ENCODE measurements at places on chromosomes 6 and 20.

- H3K27me3 ChIP-seq, result no peaks in the 10 kb centered on the region
- no peak for DNase-seq
- H3K36me3 ChIP-seq, result peaks cover 11% of the 10 kb centered on the region
- no peak overlapping the region for H3K27ac ChIP-seq
- H3K4me3 ChIP-seq, result no peak overlapping the region
- H3K4me1 ChIP-seq, result no peaks in the 10 kb centered on the region
These were observed 151.2 kb upstream of the THBS2 start for GRCh38 chr6:169404828-169405227.

GRCh38 chr20:17796091-17796563, 96.4 kb downstream of the BANF2 start:
- no peak for DNase-seq
- no peaks in the 10 kb centered on the region for H3K36me3 ChIP-seq
- peaks cover 6% of the 10 kb centered on the region for H3K27me3 ChIP-seq
- peaks cover 4% of the 10 kb centered on the region for H3K4me1 ChIP-seq

DNA sequence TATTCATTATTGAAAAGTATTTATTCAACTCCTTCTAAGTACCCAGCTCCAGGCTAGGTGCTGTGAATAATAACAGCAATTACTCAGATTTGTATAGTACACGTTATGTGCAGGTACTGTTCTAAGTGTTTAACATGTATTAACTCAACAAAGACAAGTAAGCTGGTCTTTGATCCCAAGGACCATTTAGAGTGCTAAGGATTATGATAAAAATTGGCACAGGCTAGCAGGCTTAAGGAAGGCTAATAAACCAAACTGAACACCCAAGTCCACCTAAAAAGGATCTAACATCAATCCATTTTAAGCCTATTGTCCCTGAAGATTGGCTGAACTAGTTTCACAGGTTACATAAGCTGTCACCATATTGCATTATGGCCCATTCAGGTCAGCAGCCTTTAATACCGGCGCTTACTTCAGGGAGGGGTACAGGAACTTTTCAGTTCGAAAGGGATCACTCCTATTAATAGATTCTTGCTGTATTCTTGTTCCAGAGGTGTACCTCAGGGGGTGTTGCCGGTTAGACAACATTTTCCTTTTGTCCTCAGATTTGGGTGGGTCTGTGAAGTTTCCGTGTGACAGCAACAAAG, 99.0 kb upstream of the GMDS start:
- no peaks in the 10 kb centered on the region for H3K4me1 ChIP-seq
- DNase-seq, result no peak
- H3K36me3 ChIP-seq, result peaks cover under 1% of the 10 kb centered on the region
- no peak overlapping the region for H3K4me3 ChIP-seq
- H3K27me3 ChIP-seq, result peaks cover under 1% of the 10 kb centered on the region

DNA sequence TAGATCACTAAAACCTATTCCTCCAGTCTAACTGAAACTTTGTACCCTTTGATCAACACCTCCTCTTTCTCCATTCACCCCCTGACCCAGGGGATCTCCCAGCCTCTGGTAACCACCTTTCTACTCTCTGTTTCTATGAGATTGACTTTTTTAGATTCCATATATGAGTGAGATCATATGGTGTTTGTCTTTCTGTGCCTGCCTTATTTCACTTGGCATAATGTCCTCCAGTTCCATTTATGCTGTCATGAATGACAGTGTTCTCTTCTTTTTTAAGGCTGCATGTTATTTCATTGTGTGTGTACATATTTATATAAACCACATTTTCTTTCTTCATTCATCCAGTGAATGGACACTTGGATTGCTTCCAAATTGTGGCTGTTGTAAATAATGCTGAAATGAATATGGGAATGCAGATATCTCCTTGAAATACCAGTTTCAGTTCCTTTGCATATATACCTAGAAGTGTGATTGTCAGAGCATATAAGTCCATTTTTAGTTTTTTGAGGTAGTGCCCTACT, 57.7 kb downstream of the DHX35 start:
- H3K27me3 ChIP-seq, result no peaks in the 10 kb centered on the region
- H3K36me3 ChIP-seq, result peaks cover 77% of the 10 kb centered on the region
- peak overlapping the region; percentile 2 for H3K27ac ChIP-seq
- no peak for DNase-seq
- H3K4me1 ChIP-seq, result no peaks in the 10 kb centered on the region
- no peak overlapping the region for H3K4me3 ChIP-seq

DNA sequence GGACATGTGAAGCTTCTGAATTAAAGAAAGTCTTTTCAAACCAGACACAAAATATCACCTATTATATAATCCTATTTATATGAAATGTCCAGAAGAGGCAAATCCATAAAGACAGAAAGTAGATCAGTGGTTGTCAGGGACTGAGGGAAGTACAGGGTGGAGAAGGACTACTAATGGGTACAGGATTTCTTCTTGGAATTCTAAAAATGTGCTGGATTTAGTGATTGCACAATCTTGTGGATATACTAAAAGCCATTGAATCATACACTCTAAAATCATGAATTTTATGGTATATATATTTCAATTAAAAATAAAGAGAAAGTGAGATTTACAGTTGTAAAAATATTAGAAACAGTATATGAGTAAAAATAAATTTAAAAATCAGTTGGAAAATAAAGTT, 18.7 kb upstream of the MC3R start:
- no peak overlapping the region for H3K4me3 ChIP-seq
- DNase-seq, result no peak
- H3K27ac ChIP-seq, result no peak overlapping the region
- H3K36me3 ChIP-seq, result no peaks in the 10 kb centered on the region
- H3K27me3 ChIP-seq, result peaks cover 3% of the 10 kb centered on the region

DNA sequence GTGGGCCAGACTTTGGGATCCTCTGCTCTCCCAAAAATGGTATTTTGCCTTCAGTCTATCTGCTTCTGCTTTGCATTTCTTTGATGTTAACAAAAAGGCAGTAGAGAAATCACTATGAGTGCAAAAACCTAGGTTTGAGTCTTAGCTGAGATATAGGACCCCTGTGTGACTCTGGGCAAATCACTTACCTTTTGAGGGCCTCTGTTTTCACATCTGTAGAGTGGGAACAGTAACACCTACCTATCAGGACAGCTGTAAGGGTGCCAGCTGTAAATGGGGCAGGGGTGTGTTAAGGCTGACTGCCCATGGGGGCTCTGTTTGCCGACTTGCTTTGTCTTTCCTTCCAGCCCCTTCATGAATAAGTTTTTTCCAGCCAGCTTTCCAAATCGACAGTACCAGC, 30.4 kb downstream of the HM13 start:
- H3K4me1 ChIP-seq, result peaks cover 26% of the 10 kb centered on the region
- H3K27me3 ChIP-seq, result no peaks in the 10 kb centered on the region
- DNase-seq, result no peak
- H3K27ac ChIP-seq, result peak overlapping the region; percentile 76
- H3K36me3 ChIP-seq, result peaks cover 45% of the 10 kb centered on the region
- H3K4me3 ChIP-seq, result no peak overlapping the region

DNA sequence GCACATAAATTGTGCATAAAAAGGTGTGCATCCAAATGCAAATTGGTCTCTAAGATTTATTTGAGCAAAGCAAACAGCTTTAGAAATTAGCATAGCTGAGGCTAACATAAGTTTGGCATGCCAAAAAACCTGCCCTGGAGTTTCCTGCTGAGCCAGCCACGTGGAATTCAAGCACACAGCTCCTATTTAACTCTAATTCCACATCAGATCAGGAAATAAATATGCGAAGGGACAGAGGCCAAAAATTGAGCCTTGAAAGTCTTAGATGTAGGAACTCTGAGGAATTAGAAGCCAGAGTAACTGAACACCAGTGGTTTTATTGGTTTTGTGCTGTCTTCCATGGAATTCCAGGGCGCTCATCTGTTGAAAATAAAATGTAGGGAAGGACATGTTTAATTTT, 19.6 kb downstream of the SOBP start:
- H3K4me3 ChIP-seq, result no peak overlapping the region
- peaks cover 20% of the 10 kb centered on the region for H3K4me1 ChIP-seq
- peak overlapping the region; percentile 61 for H3K27ac ChIP-seq
- no peaks in the 10 kb centered on the region for H3K27me3 ChIP-seq
- DNase-seq, result no peak
- peaks cover 88% of the 10 kb centered on the region for H3K36me3 ChIP-seq

- H3K4me1 ChIP-seq, result no peaks in the 10 kb centered on the region
- peaks cover 73% of the 10 kb centered on the region for H3K36me3 ChIP-seq
- no peaks in the 10 kb centered on the region for H3K27me3 ChIP-seq
- H3K4me3 ChIP-seq, result no peak overlapping the region
- H3K27ac ChIP-seq, result peak overlapping the region; percentile 79
- no peak for DNase-seq
These were observed 21.3 kb downstream of the LAMA5 start for GRCh38 chr20:62345681-62346370.

DNA sequence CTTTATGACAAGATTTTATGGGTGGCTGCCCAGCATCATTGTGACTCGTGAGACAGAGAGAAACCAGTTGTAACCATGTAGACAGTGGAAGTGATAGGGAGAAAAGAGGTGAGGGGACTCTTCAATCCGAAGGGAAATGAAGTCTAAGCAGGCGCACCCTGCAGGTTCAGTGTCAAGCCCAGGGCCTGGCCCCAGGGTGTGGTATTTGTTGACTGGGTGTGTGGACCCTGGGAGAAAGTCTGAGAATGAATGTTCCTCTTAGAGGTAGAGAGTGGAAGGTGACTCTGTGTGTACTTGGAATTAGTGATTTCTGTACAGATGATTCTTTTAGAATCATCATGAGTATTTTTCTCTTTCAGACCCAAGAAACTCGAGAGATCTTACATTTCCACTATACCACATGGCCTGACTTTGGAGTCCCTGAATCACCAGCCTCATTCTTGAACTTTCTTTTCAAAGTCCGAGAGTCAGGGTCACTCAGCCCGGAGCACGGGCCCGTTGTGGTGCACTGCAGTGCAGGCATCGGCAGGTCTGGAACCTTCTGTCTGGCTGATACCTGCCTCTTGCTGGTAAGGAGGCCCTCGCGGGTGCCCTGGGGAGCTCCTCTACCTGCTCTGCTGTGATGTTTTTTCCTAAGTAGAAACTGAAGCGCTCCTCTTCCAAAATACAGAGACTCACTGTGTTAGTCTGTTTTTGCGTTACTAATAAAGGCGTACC, 68.0 kb downstream of the PTPN1 start:
- H3K36me3 ChIP-seq, result peaks cover 82% of the 10 kb centered on the region
- peaks cover 21% of the 10 kb centered on the region for H3K4me1 ChIP-seq
- H3K27ac ChIP-seq, result no peak overlapping the region
- H3K27me3 ChIP-seq, result peaks cover 3% of the 10 kb centered on the region
- no peak for DNase-seq
- no peak overlapping the region for H3K4me3 ChIP-seq

GRCh38 chr20:63226042-63226943, 9.4 kb upstream of the BIRC7 start:
- no peak for DNase-seq
- no peak overlapping the region for H3K27ac ChIP-seq
- peaks cover 37% of the 10 kb centered on the region for H3K27me3 ChIP-seq

DNA sequence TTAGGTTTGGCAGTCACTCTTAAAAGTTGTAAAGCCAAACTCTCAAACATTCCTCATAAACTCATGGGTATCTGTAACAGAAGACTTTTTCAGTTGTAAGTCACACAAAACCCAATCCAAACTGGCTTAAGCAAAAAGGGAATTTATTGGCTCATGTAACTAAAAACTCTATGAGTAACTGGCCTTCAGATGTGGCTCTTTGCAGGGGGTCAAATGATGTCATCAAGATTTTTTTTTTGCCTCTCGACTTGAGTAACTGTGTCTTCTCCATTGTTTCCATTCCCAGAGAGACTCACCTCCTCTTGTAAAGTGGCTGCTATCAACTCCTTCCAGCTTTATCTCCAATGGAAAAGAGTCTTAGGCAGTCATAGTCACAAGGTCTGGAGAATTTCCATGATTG, 645.0 kb downstream of the DHX35 start:
- no peak for DNase-seq
- H3K4me3 ChIP-seq, result no peak overlapping the region
- H3K36me3 ChIP-seq, result peaks cover 25% of the 10 kb centered on the region
- H3K27ac ChIP-seq, result no peak overlapping the region

DNA sequence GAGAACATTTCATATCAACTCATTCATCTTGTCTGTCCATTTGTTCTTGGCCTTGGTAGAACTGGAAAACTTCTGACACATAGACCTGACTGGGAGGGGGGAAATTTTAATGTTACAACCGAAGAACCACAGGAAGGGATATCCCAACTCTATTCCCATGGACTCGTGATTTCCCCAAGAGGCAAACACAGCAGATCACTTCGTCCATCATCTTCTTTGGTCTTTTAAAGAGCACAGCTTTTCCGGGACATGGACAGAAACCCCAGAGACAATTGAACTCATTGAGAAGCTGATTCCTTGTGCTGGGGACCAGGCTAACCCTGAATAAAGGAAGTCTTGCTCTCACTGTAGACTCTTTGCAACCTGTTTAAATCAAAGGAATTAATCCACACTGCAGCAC, 66.3 kb upstream of the TMEM170B start:
- no peak for DNase-seq
- no peaks in the 10 kb centered on the region for H3K36me3 ChIP-seq
- no peak overlapping the region for H3K27ac ChIP-seq
- peaks cover 4% of the 10 kb centered on the region for H3K27me3 ChIP-seq
- H3K4me3 ChIP-seq, result no peak overlapping the region

DNA sequence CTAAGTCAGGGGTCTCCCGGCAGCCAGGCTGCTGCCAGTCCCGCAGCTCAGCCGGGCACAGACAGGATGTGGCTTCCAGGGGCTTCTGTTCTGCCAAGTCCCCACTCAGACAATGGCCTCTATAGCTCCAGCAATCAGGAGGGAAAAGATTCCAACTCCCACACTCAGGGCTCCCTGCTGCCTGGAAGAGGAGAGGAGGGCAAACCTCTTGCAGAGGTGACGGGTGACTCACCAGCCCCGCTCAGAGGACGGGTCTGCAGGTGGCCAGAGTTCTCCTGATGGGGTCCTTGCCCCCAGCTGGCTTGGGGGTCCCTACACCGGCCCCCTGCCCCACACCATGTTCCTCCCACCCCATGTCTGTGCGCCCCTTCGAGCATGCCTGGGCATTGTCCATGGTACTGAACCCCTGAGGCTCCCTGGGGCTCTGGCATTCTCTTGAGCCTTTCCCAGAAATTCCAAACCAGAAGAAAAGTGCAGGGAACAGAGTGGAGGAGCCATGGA, 32.6 kb downstream of the NTSR1 start:
- DNase-seq, result peak; percentile 64
- peaks cover 27% of the 10 kb centered on the region for H3K4me1 ChIP-seq
- H3K27me3 ChIP-seq, result peaks cover 17% of the 10 kb centered on the region
- no peak overlapping the region for H3K27ac ChIP-seq
- H3K4me3 ChIP-seq, result no peak overlapping the region

DNA sequence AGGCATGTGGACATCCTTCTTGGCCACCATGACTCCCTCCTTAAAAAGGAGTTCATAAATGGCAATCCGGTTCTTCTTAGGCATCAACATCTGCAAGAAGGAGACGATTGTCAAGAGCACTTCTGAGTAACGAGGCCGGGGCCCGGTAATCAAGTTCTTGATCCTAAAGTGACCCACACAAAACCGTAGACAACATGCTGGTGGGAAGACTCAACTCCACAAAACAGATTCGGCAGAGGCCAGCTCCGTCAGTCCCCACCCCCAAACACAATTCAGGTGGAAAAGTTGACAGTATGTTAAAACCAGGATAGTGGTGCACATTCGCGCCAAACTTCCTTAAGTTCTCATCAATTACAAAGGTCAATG, 754 bp downstream of the RPS10 start:
- peak overlapping the region; percentile 100 for H3K27ac ChIP-seq
- H3K4me3 ChIP-seq, result peak overlapping the region; percentile 100
- H3K4me1 ChIP-seq, result peaks cover 33% of the 10 kb centered on the region
- peaks cover 43% of the 10 kb centered on the region for H3K36me3 ChIP-seq
- peak; percentile 7 for DNase-seq
